Cortex of kidney (tissue), 1 donor: ENCODE measurements at places on chromosomes 7 and 10.

DNA sequence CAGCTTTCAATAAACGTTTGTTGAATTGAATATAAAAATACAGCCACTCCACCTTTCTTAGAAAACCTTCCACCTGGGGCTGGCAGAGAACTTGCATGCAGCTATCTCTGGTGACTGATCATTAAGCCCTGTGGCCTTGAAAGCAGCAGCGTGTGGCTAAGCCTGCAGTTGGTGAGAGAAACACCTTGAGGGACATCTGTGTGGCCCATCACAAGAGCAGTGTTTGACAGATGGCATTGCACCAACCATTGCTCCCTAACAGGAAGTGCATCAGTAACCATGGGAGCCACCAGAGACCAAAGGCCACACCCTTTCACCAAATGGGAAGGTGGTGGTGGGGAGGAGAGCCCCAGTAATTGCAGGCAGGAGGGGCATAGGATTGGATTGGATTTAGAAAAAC is 22.4 kb downstream of the RHOBTB1 start:
- DNase-seq: no peak

- no peak for DNase-seq
These were observed 272.0 kb upstream of the KLF6 start for GRCh38 chr10:4057021-4057420.

DNA sequence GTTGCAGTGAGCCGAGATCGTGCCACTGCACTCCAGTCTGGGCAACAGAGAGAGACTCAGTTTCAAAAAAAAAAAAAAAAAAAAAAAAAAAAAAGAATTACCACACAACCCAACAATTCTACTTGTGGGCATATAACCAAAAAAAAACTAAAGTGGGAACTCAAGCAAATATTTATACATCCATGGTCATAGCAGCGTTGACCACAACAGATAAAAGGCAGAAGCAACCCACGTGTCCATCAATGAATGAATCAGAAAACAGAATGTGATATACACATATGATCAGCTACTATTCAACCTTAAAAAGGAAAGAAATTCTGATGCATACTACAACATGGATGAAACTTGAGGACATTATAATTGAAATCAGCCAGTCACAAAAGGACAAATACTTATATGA is 179.3 kb upstream of the NEBL start:
- no peak for DNase-seq

DNA sequence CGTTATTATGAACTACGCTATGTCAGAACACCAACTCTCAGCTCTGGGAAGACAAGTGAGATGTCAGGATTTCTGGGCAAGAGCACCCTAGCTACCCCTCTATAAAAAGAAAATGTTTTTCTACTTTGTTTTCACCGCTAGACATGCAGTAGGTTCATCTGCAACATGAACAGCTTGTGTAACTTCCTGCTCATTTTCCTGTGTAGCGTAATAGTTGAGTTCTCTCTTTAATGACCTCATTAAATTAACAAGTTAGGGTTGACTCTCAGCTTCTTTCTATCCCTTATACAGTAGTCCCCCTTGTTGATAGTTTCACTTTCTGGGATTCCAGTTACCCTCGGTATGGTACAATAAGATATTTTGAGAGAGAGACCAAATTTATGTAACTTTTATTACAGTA is 329.4 kb upstream of the ZNF32 start:
- DNase-seq: no peak

GRCh38 chr10:5833814-5834213 is 20.6 kb upstream of the GDI2 start:
- no peak for DNase-seq

GRCh38 chr7:96679886-96680285 is 29.8 kb downstream of the SEM1 start:
- no peak for DNase-seq

DNA sequence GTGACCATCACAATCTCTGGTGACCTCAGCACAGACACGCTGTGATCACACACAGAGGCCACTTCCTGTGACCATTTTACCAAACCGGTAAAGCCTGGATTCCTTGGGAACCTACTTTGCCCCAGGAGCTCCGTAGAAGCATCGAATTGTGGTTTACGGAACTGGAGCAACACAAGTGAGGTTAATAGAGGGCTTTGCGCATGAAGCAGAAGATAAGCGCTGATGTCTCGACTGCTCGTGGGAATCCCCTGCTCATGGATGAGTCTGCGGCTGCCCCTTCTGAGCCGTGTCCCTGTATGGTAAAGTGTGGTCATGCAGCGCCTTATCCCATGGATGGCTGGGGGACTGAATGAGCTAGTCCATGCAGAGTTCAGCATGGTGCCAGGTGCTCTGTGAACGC is 53.6 kb downstream of the VIPR2 start:
- no peak for DNase-seq

GRCh38 chr7:108492742-108493141 is 33.2 kb downstream of the PNPLA8 start:
- DNase-seq: no peak

DNA sequence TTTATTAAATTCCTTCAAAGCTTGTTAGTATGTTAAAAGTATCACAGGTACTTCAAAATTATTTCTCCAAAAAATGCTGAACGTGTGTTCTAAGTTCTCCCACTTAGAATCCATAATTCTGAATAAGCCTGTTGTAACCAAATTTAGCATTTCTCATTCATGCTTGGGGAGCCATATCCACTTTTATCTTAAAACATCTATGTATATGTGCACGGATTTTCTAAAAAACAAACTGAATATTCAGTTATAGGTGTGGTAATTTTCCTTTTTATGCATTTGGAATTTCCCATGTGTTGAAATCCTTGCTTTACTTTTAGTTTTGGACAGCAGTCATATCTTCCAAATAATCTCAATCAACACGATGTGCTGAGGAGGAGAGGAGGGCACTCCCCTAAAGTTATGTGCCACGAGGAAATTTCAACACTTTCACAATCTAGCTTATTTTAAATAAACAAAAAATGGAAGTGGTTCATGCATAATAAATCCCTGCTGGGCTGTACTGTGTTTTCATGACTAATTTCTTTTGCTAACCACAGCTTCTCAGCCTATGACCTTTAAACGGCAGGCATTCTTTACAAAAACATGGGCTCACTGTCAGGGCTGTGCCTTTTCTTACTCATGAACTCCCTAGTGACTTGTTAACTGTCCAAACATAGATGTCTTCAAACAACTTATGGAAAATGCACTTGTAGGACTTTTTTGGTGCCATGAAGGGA is 380.3 kb upstream of the SEMA3C start:
- DNase-seq: no peak

DNA sequence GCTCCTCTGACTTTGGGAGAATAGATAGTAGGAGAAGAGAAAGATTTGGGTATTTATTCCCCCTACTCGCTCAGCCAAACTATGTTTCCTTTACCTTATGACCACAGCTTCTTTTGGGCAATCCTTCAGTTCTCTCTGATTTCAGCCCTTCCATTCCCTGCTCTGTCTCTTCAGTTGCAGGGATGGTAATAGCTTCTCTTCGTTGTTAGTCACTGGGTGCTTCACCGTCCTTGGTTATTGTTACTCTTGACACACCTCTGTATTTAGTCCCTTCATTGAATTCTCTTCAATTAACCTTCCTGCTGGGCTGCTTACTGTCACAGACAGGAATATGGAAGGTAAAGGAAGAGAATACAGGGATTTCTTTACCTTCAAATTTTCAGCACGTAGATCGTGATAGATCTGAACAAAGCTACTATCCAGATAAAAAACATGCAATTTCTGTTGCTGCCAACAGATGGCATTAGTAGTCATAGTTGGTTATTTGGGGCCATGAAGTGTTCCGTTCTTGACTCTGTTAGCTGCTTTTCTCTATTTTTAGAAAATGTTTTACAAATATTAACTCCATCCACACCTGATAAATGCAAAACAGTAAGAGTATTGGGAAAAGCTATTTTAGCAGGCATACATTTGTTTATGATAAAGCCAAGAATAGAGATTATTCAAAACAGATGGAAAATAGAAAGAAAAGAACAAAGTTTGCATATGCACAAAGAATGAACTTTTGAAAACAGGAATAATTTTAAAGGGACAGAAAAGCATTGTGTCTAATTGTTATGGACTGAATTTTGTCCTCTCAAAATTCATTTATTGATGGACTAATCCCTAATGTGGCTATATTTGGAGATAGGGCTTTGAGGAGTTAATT is 14.0 kb upstream of the PTTG1IP2 start:
- no peak for DNase-seq

GRCh38 chr7:44330331-44330730 is 4.9 kb upstream of the CAMK2B start:
- no peak for DNase-seq

DNA sequence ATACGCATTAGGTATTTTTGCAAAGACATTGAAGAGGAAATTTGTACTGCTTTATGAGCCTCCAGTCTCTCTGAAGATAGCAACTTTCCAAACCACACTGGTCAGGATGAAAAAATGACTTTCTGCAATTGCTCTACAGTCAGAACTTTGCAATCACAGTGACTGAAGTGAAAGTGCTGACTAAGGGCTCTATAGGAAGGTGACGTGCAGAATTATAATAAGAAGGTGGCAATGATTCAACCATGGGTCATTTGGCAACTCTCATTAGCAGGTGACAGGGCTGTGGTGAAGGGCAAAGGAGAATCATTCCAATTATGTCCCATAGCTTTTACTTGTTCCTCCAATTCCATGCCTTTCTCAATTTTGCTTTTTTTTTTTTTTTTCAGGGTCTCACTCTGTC is 311.0 kb downstream of the ANKRD30A start:
- DNase-seq: no peak

- DNase-seq: no peak
These were observed 234.5 kb downstream of the SORCS3 start for GRCh38 chr10:104875561-104875960.

- no peak for DNase-seq
These were observed 405 bp upstream of the ENTPD1 start for GRCh38 chr10:95755511-95756004.

- no peak for DNase-seq
These were observed 138.1 kb upstream of the BTBD16 start for GRCh38 chr10:122132882-122133565.

GRCh38 chr7:40303996-40304395 is 169.2 kb downstream of the SUGCT start:
- DNase-seq: no peak

DNA sequence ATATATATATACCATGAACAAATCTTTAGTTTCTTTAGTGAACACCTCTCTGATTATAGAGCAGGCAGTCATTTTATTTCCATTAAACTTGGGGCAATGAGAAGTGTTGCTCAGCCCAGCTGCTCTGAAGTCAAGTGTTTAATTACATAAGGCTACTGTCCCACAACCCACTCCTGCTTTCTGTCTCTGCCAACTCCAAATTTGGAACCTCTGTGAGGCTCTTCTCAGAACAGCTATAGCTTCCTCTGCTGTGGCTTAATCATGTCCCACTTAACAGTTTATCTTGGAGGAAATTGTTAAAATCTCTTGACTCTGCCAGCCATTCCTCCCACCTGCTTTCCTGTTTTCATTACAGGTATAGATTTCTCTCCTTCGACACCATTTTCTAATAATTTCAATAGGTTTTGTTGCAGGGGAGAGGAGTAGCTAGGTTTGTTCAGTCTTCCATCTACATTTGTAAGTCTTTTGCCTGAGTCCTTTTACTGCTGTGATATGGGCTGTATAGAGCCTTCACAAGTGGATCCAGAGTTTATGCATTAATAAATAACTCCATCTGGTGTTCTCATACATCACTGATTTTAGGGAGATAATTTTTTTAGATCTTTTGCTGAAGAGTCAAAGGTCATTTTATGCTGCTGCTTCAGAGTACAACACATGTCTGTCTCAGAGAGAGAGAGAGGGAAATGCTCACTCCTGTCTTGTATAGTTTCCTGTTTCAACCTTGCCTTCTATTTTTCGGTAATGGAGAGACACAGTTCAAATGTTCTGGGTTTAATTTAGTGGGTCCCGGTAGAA is 170.4 kb downstream of the WNT2 start:
- DNase-seq: no peak
